ENCODE measurements at places on chromosomes 6 and 20.

- DNase-seq: no peak
These were observed 94.7 kb downstream of the ADTRP start for GRCh38 chr6:11683871-11684270.

- no peak for DNase-seq
These were observed 72.8 kb upstream of the CEP85L start for GRCh38 chr6:118724211-118724610.

DNA sequence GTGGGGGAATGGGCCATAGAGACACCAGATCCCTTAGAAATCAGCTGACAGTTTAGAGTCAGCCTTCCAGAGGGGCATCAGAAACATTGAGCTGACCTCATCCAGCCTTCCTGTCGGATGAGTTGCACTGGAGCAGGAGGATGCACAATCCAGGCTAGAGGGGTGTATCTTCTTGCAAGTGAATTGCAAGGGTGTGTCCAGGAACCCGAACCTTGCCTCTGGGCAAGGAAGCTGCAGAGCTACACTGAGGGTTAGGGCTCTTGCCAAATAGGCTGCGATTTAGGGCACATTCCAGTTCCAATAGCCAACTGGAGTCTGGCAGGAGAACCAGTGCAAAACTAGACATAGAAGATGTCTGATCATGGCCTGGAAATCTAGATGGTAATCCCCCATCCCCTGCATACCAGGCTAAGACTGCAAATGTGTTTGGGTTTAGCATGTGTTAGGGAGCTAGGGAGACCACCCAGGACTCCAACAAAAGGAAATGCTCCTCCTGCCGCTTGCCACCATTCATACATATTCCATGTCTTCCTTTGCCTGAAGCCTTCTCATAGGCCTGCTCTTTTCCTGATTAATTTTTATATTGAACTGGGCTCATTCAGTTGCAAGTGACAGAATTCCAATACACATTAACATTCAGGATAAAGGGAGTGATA is 6.3 kb upstream of the UTRN start:
- no peak for DNase-seq

GRCh38 chr6:155813548-155813947 is 357.9 kb upstream of the NOX3 start:
- peak; percentile 42 for DNase-seq

GRCh38 chr20:46894579-46894958 is at the start of gene EYA2:
Gene EYA2, plus strand, starts transcription at chr20:46894843. Its CDS starts 95,168 bp downstream, at chr20:46990011.
- no peak for DNase-seq

DNA sequence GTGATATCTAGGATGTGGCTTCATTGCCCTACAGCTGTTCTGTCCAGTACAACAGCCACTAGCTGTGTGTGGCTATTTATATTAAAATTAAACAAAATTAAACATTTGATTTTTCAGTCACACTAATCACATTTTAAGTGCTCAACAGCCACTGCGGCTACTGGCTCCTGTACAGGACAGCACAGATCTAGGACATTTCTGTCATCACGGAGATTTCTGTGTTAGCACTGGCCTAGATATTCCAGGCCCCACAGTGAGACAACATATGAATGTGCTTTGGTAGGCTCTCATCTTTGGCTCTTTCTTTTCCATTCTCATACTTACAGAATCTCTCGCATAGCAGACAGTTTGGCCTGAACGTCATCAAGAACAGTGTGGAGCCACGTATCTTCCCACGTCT is 48.4 kb upstream of the ZBTB24 start:
- no peak for DNase-seq

DNA sequence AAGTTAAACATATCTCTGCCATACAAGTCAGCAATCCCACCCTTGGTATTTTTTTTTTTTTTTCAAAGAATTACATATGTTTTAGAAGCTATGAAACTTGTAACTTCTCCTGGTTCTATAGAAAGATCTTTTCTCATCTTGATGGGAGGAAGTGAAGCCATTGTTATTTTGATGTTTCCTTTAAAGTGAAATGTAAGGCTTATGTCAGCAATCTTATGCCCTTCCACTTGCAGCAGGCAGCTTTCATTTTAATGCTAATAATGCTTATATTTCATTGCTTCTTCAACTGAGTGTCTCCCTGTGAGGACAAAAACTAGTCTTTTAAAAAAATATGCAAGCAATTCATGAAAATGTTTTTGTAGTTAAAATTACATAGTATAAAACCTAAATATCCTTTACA is 1614.7 kb downstream of the KHDRBS2 start:
- DNase-seq: no peak

GRCh38 chr6:154792761-154793160 is 59.5 kb downstream of the SCAF8 start:
- no peak for DNase-seq

- no peak for DNase-seq
These were observed 259.3 kb downstream of the KIF16B start for GRCh38 chr20:16313917-16314316.

DNA sequence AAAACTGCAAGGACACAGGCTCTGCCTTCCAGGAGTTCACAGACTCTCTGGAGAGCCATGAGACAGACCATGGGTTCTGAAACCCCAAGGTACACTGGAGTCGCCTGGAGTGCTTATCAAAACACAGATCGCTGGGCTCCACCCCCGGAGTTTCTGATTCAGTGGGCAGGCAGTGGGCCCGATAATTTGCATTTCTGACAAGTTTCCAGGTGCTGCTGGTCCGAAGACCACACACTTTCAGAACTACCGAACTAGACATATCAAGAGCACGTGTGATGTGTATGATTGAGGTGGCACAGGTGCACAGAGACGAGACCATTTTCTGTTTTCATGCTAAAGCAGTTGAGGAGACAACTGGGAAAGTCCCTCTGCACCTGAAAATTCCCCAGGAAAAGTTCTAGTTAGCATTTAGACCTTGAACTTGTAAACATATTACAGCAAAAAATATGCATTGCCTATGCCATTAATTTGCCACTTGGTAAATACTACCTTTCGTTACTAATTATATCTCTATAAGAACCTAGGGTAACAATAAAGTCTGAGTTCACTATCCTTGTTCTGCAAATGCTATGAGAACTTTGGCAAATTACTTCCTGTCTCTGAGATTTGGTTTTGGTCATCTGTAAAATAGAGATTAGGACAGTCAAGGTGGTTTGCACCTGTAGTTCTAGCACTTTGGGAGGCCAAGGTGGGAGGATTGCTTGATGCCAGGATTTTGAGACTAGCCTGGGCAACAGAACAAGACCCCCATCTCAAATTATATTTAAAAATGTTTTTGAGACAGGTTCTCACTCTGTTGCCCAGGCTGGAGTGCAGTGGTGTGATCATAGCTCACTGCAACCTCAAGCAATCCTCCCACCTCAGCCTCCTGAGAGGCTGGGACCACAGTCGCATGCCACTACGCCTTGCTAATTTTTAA is 14.3 kb upstream of the PIM1 start:
- no peak for DNase-seq

DNA sequence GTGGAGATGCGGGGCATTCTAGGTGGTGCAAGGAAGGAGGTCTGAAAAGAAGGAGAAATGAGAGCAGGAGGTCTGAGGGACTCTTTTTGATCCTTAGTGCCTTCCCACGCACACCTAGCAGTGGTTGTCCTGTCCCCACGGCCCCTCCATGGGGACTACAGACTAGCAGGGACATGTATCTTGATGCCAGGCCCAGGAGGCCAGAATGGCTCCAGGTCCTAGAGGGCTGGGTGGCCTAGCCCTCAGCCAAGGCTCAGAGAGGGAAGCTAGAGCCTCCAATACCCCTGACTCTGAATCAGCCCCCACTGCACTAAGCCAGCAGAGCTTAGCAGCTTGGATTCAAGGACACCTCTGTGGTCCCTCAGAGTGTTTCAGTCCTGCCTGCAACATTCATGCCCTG is 16.7 kb upstream of the BLCAP start:
- no peak for DNase-seq

DNA sequence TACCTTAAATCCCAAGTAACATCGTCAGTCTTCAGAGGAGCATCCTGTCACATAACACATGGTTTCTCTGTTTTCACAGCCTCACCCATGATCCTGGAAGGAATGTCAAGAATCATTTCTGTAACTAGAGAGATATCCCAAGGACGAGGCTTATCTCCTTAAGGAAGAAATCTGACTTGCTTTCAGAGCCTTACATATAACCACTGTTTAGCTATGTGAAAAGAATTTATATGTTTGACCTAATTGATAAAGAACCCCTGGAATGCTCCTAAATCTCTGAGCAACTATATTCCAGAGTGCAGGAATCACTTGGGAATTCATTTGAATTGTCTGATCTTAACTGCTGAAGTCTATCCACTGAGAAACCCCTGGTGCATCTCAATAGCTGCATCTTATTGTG is 243.1 kb downstream of the ALDH8A1 start:
- no peak for DNase-seq

DNA sequence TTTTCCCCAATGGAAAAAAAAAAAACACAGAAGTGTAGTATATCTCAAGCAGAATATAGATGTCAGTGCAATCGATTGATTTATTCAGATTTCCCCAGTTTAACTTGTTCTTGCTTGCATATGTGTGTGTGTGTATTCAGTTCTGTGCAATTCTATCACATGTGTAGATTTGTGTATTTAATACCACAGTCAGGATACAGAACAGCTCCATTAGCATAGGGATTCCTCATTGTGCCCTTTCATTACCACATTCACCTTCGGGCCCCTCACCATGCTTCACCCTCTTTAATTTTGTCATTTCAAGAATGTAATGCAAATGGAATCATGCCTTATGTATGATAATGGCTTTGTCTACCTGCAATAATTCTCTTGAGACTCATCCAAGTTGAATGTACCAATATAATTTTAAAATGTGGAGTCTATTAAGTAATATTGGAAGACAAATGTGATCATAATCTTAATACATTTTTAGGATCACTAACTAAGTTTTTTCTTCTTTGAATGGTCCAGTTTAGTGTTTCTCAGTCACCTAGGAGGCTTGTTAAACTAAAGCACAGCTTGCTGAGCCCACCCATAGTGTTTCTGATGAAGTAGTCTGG is 187.9 kb downstream of the TENT5A start:
- DNase-seq: no peak

GRCh38 chr6:78597966-78598365 is 269.4 kb upstream of the IRAK1BP1 start:
- DNase-seq: no peak

DNA sequence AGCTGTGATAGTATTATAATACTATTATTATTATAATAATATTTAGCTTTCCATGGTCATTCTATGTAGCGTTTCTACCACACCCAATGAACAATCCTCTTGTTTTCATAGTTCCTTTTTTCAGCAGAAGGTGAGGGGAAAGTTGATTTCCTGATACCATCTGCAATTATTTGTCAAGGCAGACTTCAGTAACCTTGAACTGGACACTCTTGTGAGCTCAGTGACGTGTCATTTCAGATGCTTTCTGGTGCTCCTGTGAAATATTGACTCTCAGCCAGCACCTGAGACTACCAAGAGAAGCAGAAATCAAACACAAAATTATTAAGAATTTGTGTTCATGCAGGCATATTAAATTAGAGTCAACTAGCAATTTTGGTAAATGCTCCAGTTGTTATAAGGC is 46.0 kb upstream of the PROKR2 start:
- no peak for DNase-seq

DNA sequence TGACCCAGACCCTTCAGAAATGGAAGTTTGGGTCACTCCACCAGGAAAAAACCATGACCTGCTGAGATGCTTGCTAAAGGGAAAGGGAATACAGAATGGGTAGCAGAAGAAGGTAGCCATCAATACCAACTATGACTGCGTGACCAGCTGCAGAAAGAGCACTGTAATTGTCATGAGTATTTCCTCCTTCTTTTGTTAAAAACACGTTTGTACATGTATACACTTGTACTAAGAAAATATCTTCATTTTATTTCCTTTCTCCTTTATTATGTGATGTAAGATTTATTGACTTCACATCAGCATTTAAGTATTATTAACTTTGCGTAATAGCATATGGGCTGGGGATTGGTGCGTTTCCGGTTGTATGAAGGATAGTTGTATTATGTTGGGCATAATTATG is 12.6 kb upstream of the MUC21 start:
- no peak for DNase-seq

DNA sequence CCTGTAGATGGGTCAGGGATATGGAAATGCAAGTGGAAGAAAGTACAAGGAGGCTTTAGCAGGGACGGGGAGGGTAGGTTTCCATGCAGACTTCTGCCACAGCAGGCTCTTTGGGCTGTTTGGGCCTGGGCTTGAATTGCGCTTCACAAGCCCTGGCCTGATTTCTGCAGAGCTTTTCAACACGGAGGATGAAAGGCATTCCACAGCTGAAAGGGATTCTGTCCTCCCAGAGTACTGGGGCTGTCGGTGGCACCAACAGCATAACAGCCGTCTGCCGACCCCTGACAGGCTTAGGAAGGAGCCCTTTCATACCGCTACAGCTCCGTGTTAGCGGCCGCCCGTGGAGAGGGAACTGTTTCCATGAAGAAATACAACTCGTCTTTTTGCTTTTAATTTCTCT is 22.9 kb upstream of the TBC1D7 start:
- DNase-seq: no peak

DNA sequence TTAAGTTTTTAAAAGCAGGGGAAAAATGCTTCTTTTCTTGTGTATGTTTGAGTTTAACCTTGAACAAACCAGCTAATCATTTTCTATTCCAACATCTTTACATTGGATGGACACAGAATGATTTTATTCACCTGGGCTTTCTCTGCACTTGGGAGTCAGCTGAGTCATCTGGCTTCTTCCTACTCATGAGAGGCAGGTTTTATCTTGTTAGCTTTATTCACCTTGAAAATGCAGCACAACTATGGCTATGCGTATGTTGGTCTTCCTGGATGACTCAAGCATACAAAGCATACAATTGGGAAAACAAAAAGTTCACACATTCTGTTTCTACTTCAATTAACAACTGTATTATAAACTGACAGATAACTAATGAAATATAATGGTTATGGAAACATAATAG is 737.7 kb downstream of the FRK start:
- no peak for DNase-seq

DNA sequence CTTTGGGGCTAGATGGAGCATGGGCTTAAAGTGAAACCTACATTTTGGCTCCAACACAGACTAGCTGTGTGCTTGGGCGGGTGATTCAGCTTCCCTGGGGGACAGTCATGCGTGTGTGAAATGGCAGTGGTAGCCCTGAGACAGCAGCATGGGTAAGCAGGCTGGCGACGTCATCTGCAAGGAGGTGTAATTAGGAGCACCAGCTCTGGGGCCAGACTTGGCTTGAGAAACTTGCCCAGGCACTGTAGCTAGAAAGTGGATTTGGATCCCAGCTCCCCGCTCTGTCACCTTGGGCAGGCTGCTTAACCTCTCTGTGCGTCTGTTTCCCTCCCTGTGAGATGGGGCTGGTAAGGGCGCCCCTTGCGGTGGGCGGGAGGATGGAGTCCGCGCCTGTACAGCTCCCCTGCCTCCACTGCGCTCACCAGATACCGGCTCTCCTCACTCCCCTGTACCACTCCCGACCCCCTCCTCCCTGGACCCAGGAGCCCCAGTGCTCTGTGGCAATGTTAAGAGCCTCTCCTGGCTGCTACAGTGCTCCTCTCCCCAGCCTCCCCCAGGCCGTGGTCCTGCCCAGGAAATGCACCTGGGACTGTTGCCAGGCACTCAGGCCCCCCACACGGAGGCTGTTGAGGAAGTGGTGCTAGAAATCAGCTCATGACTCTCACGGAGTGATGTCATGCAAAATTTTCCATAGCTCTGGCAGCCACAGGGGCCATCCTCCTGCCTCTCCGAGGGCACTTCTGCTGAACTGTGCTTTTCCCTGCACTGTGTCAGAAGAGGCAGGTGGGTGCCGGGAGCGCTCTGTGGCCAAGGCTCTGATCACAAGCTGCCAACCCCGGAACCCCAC is 44.6 kb downstream of the SYNJ2 start:
- DNase-seq: peak; percentile 15
